ENCODE measurements at places on chromosomes 13 and 19. TPM values are rescaled to one million over a fixed set of nuclear protein-coding genes. Genes with fewer than 3 reads are reported as not detected.

Gene ZNF763
- 1.3 TPM for polyA plus RNA-seq

Gene SYDE1
- polyA plus RNA-seq = not detected

Gene ZNF682
- polyA plus RNA-seq = not detected

Gene PVR
- polyA plus RNA-seq = 10.1 TPM

Gene PRR36
- not detected for polyA plus RNA-seq

Gene ZNF578
- not detected for polyA plus RNA-seq

DNA sequence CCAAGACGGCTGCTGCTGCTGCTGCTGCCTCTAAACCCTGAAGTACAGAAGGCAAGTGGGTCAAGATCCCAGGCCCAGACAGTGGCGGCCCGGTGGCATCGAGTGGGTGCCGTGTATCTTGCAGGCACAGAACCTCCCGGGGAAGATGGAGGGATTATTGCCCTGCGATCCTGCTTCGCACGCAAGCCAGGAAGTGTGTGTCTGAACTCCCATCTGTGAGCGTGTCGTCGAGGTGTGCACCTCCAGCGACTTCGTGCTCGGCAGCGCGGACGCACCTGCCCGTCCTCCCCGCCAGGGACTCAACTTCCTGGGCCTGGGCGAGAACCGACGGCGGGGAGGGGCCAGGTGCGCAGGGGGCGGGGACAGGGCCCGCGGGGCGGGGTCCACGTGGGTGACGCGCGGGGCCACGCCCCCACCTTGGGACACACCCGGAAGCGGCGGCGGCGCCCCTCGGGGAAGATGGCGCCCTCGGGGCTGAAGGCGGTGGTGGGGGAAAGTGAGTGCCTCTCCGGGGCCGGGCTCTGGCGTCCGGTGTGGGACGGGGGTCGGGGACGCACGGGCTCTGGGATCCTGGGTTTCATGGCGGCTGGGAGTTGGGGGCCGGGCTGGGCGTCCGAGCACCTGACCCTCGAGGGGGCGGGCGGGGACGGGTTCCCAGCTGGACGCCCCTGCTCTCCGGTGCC, at the start of gene STXBP2:
Gene STXBP2, plus strand, starts transcription at position 420 of the 683 bp plus-strand sequence. Its CDS starts 40 bp downstream, at position 460.
- peak; percentile 74 for DNase-seq

DNA sequence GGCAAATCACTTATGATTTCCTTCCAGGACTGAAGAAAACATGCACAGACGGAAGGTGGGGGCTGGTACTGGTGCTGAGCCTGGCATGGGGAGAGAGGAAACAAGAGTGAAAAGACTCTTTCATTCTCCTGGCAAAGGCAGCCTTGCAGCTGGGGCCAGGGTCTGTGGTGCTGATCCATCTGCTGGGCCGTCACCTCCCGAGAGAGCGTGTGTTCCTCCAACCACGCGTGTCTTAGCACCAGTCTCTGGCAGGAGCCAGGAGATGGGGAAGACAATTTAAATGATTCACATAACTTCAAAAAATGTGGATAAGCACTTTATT, 23.9 kb upstream of the SPART start:
- DNase-seq = no peak

- DNase-seq = no peak
Measured at GRCh38 chr19:47619763-47620162, 10.8 kb downstream of the BICRA start.

DNA sequence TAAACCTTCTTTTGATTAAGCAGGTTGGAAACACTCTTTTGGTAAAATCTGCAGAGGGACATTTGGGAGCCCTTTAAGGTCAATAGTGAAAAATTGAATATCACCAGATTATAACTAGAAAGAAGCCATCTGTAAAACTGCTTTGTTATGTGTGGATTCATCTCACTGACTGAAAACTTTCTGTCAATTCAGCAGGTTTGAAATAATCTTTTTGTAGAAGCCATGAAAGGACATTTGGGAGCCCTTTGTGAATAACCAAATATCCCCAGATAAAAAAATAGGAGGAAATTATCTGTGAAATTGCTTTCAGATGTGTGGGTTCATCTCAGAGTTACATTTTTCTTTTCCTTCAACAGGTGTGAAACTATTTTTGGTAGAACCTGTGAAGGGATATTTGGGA, 1690.7 kb downstream of the UQCRFS1 start:
- DNase-seq = no peak

DNA sequence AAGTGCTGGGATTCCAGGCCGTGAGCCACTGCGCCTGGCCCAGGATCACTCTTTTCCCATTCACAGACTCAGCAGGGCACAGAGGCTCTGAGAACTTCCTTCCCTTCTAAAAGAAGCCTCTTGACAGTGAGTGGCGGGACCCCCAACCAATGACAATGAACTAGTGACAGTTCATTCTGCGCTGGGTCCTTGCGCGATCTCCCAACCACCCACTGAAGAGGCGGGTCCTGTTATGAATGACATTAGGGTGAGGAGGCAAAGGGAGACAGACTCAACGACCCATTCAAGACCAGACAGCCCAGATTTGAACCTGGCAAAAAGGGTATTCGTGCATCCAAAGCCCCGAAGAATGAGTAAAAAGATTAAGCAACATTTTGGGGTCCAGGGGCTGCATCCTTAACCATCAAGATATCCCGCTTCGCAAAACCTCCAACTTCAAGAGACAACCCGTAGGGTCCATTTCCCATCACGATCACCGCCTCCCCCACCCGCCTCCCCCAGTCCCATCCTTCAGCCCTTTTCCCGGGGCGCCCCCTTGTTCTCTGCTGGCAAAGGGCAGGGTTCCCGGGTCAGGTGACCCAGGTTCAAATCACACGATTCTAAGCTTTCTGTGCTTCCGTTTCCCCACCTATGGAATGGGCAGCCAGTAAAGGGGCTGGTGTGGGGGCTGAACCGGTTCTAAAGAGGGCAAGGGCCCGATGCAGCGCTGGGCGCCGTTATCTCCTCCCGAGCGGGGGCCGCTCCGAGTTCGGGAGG, 719 bp downstream of the SUGP2 start:
- peak; percentile 82 for DNase-seq

DNA sequence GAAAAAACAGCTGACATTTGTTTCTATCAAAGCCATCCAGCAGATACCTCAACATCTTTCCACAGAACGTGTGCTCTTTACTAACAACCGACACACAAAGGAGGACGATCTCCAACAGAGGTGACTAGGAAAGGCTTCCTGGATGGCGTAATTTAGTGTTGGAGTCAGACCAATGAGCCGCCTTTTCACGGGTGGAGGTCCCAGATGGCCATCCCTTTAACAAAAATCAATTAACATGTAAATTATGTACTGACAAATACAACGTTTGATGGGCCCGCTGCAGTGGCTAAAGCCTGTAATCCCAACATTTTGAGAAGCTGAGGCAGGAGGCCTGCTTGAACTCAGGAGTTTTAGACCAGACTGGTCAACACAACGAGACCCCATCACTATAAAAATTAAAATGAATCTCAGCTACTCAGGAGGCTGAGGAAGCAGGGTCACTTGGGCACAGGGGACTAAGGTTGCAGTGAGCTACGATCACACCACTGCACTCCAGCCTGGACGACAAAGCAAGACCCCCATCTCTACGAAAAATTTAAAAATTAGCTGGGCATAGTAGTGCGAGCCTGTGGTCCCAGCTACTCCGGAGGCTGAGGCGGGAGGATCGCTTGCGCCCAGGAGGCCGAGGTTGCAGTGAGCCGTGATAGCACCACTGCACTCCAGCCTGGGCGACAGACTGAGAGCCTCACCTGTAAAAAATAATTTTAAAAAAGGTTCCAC, 1.2 kb upstream of the DPY19L3 start:
- peak; percentile 8 for DNase-seq

- DNase-seq = no peak
Measured at GRCh38 chr13:45933203-45933908, 81.8 kb upstream of the SIAH3 start.

Data from CD14-positive monocyte (primary cell).